ENCODE measurements at places on chromosomes 16 and 17.

DNA sequence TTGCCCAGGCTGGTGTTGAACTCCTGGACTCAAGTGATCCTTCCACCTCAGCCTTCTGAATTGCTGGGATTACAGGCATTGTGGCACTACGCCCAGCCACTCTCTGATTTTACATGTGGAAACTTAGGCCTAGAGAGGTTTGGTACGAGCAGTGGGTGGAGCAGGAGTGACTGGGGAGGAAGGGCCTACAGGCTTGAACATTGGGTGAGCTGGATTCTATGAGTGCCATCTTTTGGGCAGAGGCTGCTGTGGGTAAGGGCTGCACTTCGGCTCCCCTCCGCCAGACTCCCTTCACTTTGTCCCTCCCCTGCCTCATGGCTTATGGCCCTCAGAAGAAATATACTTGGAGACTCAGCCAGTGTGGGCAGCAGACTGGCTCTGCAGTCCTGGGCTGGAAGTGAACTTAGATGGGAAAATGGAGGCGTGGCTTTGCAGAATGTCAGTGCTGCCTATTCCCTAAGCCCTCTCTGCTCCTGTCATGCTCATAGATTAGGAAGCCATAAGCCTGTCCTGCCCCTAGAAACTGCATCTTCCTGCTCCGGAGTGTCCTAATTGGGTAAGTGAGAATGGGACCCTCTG, 9.5 kb upstream of the MRC2 start:
- DNase-seq, result no peak

GRCh38 chr17:32445074-32445415, 735 bp downstream of the PSMD11 start:
- peak; percentile 20 for DNase-seq

- no peak for DNase-seq
Observed at GRCh38 chr16:31354394-31355291, at the start of gene ITGAX. TSS of gene ITGAX (plus strand) at chr16:31355176. CDS start at chr16:31355255, 79 bp downstream.

- DNase-seq, result no peak
Observed at GRCh38 chr17:13638855-13639458, 37.2 kb upstream of the HS3ST3A1 start.

DNA sequence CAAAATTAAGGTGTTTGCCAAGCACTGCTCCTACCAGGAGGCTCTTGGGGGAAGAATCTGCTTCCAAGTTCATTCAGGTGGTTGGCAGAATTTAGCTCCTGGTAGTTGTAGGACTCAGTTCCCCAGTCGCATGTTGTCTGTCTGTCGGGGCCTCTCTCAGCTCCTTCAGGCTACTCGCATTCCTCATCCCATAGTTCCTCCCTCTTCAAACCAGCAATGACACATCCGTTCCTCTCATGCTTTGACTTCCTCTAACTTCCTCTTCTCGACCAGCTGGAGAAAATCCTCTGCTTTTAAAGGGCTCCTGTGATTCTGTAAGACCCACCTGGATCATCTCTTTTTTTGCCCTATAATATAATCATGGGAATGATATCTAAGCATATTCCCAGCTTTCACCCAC, 108.1 kb downstream of the PMP22 start:
- no peak for DNase-seq

DNA sequence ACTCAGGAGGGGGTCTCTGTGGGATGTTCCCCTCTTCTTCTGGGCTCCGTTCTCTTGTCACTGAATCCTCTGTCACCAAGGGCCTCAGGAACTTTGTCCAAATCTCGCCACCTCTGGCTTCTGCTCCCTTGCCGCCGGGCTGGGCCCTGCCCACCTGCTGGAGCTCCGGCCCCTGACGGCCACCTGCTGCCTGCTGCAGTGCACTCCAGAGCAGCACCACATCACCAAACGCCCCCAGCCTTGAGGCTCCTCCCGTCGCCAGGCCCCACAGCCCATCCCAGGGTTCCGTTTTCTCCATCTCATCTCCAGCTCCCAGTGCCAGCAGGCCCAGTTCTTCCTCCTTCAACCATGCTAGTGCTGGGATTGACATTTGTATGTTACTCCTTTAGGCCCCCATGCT, 43.6 kb downstream of the FOXL1 start:
- no peak for DNase-seq

DNA sequence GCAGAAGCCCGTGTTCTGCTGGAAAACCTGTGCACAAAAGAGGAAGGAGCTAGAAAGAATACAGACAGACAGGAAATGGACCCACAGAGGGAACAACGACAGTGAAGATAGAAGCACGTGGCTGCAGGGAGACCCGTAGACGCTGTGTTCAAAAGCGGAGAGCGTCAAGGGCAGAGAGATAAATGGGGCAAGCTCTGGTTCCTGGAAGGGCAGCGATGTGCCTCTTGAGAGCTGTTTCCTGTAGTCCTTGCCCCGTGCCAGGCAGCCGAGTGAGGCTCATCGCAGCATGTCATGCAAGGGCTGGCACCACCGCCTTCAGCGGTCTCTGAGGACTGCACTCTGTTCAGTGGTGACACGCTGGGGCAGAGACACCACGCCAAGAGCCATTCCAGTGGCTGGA, 43.6 kb upstream of the CACNG5 start:
- peak; percentile 52 for DNase-seq

DNA sequence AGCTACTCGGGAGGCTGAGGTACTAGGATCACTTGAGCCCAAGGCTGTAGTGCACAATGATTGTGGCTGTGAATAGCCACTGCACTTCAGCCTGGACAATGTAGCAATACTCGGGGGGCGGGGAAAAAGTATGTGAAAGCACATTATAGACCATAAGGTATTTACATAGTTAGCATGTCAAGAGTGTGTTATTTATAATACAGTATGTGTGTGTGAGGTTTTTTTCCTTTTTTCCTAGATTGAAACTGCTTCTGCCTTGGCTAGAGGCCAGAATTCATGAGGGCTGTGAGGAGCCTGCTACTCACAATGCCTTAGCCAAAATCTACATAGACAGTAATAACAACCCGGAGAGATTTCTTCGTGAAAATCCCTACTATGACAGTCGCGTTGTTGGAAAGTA, 30.5 kb downstream of the PTRH2 start:
- no peak for DNase-seq

GRCh38 chr17:32820440-32820839, 56.5 kb downstream of the MYO1D start:
- no peak for DNase-seq

GRCh38 chr17:18025241-18025944, 13.6 kb downstream of the ATPAF2 start:
- no peak for DNase-seq

GRCh38 chr17:34981538-34982241, 1.4 kb downstream of the LIG3 start:
- peak; percentile 56 for DNase-seq

- no peak for DNase-seq
Observed at GRCh38 chr17:51083981-51084380, 36.7 kb downstream of the SPAG9 start.

GRCh38 chr16:49127103-49127502, 154.5 kb downstream of the CBLN1 start:
- no peak for DNase-seq

DNA sequence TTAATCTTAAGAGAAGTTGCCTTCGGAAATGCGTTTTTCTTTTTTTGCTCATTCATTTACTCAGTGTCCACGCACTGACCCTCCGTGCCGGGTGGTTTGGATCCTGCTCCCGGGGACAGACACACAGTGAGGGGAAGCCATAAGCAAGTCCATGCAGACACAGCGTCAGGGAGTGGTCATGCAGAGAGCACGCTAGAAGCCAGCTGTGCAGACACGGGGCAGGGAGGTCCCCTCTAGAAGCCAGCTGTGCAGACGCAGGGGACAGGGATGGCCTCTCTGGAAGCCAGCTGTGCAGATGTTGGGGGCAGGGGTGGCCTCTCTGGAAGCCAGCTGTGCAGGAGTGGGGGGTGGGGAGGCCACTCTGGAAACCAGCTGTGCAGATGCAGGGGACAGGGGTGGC, 4.8 kb downstream of the GAA start:
- no peak for DNase-seq

- DNase-seq, result no peak
Observed at GRCh38 chr17:79681101-79681621, 49.6 kb upstream of the ENPP7 start.

DNA sequence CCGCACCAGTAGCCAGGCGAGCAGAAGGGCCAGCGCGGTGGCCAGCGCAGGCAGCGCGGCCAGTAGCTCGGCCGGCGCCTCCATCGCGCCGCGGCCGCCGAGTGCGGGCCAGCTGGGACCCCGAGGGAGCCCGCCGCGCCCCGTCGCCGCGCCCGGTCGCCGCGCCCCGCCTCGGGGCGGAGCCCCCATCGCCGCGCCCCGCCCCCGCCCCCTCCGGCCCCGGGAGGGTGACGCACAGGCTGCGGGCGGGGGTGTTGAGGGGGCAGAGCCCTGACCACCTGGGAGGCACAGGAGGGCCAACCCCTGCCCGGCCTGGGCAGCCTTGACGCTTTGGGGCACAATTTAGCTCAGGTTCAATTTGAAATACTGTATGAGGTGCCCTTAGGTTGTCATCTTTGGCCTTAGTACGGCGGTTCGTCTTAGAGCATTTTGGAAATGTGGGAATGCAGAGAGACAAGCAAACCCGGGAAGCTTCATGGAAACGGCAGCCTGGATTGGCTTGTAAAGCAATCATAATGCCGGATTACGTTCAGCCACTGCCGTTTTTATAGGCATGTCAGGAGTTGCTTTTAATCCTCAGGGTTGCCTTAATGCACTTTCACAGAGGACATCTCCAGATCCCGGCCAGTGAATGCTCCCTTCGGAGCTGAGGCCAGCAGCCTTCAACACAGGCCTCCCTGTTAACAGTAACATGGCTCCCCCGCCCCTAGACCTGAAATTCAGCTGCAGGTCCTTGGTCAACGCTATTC, at the start of gene MXRA7:
Gene MXRA7, minus strand, starts transcription at position 103 of the 749 bp plus-strand sequence. Its CDS starts 19 bp downstream, at position 84.
- no peak for DNase-seq

DNA sequence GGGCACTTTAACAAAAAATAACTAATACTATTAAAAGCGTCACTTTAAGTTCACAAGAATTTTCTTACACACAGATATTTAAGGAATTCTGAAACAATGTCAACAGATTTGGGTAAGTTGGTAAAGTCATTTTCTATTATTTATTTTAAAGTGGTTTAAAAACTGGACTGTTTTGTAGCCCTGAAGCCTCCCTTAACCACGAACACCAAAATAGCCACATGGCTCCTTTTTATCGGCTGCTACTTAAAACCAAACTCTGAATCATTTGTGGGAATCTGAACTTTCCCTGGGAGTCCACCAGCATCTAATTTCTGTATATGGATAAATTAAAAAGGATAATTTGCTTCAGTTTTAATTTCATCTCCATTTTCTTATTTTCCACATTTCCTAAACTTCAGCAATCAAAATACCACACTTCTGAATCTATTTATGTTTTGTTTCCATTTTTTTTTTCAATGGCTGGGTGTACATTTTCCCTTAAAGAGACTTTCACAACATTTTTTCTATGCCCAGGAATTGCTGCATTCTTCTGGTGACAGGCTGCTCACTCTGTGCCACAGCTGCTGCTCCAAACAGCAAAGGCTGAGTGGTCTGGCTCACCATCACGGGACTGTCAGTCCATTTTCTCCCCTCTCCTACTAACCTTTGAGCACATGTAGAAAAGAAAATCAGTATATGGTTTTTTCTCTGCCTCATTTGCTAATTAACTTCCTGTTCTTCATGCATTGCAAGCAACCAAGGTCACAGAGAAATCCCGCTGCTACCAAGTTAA, 255.5 kb upstream of the KCNJ16 start:
- DNase-seq, result no peak

- DNase-seq, result no peak
Observed at GRCh38 chr17:61128661-61129115, 271.0 kb upstream of the TBX2 start.

DNA sequence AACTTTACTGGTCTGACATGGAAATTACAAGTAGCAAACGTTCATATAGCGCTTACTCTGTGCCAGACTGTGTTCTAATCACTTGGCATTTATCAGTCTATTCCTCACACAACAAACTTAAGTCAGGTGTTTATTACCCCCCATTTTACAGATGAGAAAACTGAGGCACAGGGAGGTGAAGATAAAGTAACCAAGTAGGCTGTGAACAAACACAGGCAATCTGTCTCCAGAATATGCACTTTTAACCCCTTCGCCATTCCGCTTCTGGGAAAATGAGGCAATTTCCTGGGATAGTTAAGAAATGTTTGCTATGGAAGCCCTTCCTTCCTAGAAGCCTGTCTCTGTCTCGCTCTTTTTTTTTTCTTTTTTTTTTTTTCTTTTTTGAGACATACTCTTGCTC, 12.2 kb upstream of the CXCL16 start:
- no peak for DNase-seq

DNA sequence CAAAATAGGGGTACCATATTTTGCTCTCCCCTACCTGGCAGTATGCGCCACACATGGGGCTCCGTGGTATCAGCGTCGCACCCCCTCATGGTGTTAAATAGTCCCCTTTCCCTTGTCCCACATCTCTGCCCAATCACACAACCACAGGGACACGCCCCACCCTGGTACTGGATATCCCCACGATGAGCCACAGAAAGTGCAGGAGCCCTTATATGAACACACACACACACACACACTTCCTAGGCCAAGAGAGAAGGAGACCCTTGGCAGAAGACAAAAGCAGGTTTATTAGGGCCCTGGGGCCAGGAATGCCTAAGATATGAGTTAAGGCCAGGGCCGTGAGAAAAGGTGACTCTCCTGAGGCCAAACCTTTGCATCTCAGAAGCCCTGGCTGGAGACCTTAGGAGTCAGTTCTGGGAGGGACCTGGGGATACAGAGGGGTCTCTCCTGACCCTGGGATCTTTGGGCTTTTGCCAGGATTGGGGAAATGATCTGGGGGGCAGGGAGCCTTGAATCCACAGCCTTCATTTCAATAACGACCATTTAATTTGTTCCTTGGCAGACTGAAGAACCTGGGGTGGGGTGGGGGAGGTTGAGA, 11.6 kb downstream of the COPZ2 start:
- no peak for DNase-seq

- DNase-seq, result no peak
Observed at GRCh38 chr16:80986557-80986956, 20.1 kb downstream of the CMC2 start.

DNA sequence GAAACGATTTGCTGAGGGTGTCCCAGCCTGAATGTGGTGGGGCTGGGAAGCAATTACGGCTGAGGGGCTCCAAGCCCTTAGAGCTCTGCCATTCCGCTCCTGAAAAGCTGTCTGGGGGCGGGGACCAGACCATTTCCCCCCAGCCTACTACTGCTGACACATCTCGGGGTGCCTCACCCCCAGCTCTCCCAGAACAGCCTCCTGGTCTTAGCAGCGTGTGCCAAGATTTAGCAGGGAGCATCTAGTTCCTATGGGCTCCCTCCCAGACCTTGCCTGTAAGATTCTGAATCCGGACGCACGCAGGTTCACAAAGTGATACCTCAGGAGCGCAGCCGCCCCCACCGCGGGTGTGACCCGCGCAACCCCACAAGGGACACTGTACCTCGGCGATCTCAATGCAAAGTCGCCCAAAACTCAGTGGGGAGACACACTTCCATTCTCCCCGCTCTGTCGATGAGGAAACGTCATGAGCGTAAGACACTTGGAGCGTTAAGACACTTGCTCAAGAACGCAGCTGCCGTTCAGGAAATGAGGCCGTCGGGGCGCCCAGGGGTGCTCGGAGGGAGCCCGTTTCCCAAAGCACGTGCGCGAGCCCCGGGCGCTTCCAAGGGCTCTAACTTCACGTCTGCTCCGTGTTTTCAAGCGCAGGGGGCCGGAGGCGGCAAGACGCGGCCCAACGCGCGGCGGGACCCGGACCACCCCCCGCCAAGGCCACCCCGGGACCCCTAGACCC, 629 bp downstream of the GEMIN4 start:
- DNase-seq, result peak; percentile 22

- no peak for DNase-seq
Observed at GRCh38 chr16:57175896-57176295, 9.9 kb downstream of the PSME3IP1 start.

GRCh38 chr16:51159865-51160264, 8.8 kb upstream of the SALL1 start:
- DNase-seq, result no peak
